Suprapubic skin (tissue), 4 donors: ENCODE measurements at places on chromosomes 16 and 17.

DNA sequence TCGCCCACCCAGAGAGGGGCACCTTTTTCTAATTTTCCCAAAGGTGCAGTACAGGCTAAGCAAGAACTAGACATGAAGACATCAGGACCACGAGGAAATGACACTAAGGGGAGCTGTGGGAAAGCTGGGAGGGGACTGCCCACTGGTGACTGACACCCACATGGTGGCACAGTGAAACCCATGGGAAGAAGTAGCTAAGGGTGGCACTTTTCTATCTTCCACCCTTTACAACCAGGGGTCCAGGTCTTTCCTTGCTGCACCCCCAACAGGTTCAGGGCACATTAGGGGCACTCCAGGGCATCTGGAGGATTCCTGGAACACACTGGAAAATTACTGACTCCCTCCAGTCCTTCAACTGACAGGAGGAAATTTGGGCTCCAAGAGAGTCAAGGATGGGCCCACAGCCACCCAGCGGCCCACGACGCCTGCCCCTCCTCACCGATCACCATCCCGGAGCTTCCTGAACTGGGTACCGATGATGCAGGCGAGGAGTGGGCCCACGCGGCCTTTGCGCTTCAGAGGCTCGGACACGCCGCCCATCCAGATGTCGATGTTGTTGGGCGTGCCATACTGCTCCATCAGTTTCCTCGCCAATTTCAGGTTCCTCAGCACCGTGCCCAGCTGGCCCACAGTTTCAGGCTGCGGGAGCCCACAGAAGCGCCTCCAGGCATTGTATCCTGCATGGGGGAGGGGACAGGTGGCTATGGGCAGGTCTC lies 9.4 kb downstream of the MPO start:
- no peak for DNase-seq
- H3K4me1 ChIP-seq, result no peaks in the 10 kb centered on the region
- H3K4me3 ChIP-seq, result no peak overlapping the region
- H3K27me3 ChIP-seq, result peaks cover 12% of the 10 kb centered on the region
- H3K36me3 ChIP-seq, result no peaks in the 10 kb centered on the region

- H3K4me1 ChIP-seq, result peaks cover 20% of the 10 kb centered on the region
- H3K4me3 ChIP-seq, result no peak overlapping the region
- no peaks in the 10 kb centered on the region for H3K27me3 ChIP-seq
- DNase-seq, result no peak
- H3K36me3 ChIP-seq, result no peaks in the 10 kb centered on the region
- no peak overlapping the region for H3K27ac ChIP-seq
These were observed 2.3 kb downstream of the TOP2A start for GRCh38 chr17:40415390-40415789.

GRCh38 chr16:1051446-1051845 lies 21.1 kb upstream of the SSTR5 start:
- H3K27me3 ChIP-seq, result peaks cover 76% of the 10 kb centered on the region
- H3K4me1 ChIP-seq, result peaks cover 5% of the 10 kb centered on the region
- H3K27ac ChIP-seq, result no peak overlapping the region
- no peak overlapping the region for H3K4me3 ChIP-seq
- H3K36me3 ChIP-seq, result no peaks in the 10 kb centered on the region

- peaks cover 8% of the 10 kb centered on the region for H3K4me1 ChIP-seq
- no peak overlapping the region for H3K27ac ChIP-seq
- H3K36me3 ChIP-seq, result no peaks in the 10 kb centered on the region
- H3K27me3 ChIP-seq, result no peaks in the 10 kb centered on the region
- H3K4me3 ChIP-seq, result no peak overlapping the region
These were observed 194.7 kb downstream of the XYLT1 start for GRCh38 chr16:17276010-17276530.

GRCh38 chr16:13229039-13229438 lies 327.6 kb downstream of the SHISA9 start:
- H3K27ac ChIP-seq, result no peak overlapping the region
- H3K4me3 ChIP-seq, result no peak overlapping the region
- H3K4me1 ChIP-seq, result no peaks in the 10 kb centered on the region
- no peak for DNase-seq

DNA sequence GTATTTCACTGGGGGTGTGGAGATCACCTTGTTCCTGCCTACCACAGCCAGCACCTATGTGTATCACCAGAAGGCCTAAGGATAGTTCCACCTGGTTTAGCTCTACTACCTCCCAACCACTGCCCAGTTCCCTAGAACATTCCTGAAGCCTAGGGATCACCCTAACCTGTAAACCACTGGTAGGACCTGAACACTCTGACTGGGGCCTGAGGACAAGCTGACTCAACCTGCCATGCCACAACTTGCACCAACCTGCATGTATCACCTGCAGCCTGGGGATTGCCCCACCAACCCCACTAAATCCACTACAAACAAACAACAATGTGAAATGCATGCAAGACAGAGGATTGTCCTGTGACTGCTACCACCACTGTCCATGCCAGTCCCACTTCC lies 128.1 kb downstream of the KIF2B start:
- no peaks in the 10 kb centered on the region for H3K27me3 ChIP-seq
- no peak overlapping the region for H3K4me3 ChIP-seq
- no peak overlapping the region for H3K27ac ChIP-seq
- no peaks in the 10 kb centered on the region for H3K4me1 ChIP-seq

- no peak overlapping the region for H3K4me3 ChIP-seq
- no peak for DNase-seq
- H3K4me1 ChIP-seq, result peaks cover 14% of the 10 kb centered on the region
- H3K27ac ChIP-seq, result no peak overlapping the region
These were observed 139.1 kb downstream of the FTO start for GRCh38 chr16:53843084-53843483.

DNA sequence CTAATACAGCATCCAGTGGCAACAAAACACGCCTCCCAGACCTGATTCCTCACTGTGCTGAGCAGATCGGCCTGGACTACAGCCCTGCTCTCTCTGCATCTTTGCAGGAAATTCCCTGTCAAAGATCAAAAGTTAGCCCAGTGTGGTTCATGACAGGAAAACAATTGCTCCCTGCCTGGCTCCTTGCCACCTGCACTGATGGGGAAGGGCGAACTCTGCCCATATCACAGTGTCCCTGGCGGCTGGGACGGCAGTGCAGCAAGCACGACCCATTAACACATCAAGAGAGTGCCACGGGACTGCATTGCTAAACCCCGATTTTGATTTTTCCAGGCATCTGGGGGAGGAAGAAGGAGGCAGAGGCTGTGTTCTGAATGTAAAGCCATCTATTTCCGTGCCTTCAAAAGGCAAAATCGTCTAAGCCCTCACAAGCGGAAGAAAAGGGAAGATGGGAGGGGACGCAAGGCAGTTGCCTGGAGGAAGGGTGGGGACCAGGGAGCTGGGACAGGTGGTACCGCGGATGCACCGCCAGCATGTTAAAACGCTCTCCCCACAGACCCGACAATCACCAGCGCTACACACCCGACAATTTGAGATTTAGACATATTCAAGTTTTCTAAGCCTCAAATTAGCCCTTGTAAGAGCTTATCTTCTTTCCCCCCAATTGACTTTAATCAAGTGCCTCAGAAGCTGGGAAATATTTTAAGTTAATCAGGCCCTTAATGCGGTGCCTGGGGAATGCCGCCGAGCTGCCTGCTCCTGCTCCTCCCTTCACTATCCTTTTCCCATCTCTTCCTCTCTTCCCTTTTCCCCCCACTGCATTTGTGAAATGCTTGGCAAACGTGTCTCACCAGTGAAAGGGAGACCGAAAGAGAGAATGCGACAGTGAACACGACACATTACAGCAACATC lies 238.8 kb upstream of the CDH5 start:
- H3K4me1 ChIP-seq, result peaks cover 17% of the 10 kb centered on the region
- no peak for DNase-seq
- no peaks in the 10 kb centered on the region for H3K36me3 ChIP-seq
- no peaks in the 10 kb centered on the region for H3K27me3 ChIP-seq
- no peak overlapping the region for H3K4me3 ChIP-seq
- no peak overlapping the region for H3K27ac ChIP-seq

DNA sequence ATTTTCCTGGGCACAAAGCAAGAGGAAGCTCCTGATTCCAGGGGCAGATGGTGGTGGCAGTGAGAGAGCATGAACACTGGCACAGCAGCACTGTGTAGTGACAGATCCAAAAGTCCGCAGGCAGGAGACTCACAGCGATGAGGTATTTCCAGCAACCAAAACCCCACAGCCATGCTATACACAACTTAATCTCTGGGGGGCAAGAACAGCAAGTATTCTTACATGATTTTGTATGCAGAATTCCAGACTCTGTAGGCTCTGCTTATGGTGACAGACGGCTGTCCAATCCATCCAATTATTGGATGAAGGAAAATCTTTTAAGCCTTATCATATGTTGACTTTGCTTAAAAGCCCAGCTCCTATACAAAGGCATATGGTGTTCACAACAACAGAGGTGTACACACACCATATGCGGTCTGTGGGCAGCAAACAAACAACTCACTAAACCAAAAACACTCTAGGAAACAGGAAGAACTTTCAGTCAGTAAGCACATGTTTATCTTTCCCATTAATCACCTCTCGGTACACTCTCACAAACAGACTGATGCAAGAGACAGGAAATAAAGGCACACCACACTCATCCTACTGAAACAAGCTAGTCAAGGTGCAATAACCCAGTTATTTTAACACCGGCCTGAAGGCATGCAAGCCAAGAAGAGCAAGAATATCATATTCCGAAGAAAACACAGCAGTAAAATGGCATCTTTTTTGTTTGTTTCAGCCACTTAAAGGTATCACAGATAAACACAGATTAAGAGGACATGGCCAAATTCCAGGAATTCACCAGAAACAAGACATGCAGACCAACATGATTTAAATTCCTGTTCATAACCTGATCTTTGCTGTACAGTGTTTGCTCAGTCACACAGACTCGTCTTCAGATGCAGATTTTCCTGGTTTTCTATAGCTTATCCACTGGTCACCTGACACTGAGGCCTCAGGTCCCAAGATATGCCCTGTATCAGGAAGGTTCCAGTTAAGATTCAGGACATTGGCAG lies 47.8 kb downstream of the ERN1 start:
- no peaks in the 10 kb centered on the region for H3K27me3 ChIP-seq
- DNase-seq, result no peak
- peak overlapping the region; percentile 46 for H3K27ac ChIP-seq
- H3K36me3 ChIP-seq, result peaks cover 17% of the 10 kb centered on the region
- H3K4me3 ChIP-seq, result no peak overlapping the region

DNA sequence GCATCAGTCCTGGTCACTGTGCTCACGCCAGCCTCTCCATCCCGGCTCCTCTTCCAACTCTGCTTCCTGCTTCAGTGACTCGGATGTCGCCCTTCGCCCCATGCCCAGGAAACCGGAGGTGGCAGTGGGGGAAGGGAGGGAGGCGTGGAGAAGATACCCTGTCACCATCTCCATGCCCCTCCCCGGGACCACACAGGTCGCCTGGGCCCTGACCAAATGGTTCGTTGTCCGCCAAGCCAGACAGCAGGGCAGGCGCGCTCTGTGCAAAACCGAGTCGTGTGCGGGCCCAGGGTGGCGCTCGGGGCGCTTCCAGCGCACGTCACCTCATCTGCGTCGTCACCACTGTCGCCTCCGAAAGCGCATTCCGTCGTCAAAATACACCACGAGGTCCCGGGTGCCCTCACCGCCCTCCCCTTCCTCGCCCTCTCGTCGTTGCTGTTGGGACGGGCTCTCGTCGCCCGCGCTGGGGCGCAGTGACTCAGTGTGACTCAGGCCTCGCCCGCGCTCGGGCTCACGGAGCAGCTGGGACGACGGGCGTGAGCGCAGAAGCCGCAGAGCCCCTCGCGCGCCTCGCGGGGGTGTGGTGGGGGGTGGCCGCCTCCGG lies 39.2 kb downstream of the ZNF778 start:
- peaks cover 4% of the 10 kb centered on the region for H3K27me3 ChIP-seq
- peak overlapping the region; percentile 45 for H3K4me3 ChIP-seq
- peaks cover 14% of the 10 kb centered on the region for H3K4me1 ChIP-seq
- H3K36me3 ChIP-seq, result no peaks in the 10 kb centered on the region
- no peak overlapping the region for H3K27ac ChIP-seq

DNA sequence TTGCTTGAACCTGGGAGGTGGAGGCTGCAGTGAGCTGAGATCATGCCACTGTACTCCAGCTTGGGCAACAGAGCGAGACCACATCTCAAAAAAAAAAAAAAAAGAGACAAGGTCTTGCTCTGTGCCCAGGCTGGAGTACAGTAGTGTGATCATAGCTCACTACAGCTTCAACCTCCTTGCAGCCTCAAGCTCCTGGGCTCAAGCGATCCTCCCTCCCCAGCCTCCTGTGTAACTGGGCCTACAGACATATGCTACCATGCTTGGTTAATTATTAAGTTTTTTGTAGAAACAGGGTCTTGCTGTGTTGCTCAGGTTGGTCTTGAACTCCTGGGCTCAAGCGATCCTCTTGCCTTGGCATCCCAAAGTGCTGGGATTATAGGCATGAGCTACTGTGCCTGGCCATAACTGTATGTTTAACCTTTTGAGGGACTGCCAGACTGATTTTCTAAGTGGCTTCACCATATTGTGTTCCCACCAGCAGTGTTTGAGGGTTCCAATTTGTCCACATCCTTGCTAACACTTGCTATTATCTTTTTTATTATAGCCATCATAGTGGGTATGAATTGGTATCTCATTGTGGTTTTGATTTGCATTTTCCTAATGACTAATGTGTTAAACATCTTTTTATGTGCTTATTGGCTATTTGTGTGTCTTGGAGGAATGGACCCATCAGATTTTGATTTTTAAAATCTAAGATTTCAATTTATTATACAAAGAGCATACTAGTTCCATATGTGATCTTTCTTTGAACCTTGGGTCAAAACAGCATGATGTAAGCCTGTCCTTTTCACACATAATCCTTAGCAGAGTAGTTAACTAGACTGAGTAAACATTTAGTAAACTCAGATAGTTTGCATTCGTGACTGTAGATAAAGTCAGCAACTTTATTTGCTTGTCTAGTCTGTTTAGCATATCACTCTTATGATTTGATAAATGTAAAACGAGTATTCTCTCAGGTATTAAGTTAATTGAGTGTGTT lies 38.1 kb upstream of the KPNB1 start:
- H3K27ac ChIP-seq, result no peak overlapping the region
- H3K4me3 ChIP-seq, result no peak overlapping the region
- peaks cover 65% of the 10 kb centered on the region for H3K36me3 ChIP-seq
- no peaks in the 10 kb centered on the region for H3K27me3 ChIP-seq
- no peaks in the 10 kb centered on the region for H3K4me1 ChIP-seq

DNA sequence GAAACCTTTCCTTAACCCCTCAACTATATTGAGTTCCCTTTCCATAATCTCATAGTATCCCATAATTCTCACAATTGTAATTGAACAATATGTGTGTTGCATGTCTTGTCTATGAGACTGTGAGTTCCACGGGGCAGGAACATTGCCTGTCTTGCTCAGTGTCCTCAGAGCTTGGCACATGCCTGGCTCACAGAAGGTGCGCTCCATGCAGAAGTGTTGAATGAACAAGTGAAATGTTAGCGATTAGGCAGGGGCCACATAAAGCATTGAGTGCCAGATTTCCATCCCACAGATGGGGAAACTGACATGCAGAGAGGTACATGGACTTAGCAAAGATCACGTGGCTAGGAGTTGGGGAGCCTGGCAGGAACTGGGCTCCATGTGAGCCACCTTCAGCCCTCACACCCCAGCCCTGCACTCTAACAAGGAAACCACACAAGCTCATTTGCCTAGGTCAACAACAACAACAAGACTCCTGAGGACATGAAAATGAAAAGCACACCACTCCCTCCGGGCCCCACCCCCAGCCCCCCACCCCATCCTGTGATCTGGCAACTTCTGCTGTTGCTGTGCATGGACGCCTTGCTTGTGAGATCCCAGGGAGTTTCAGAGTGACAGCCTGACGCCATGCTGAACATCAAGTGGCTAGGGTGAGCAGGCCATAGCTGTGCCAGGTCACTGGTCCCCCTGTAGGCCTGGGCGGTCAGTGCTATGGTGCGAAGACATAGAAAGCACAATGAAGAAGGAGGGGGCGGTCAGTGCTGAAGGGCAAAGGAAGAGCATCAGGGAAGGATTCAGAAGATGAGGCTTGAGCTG lies 5.0 kb downstream of the PIK3R5 start:
- no peak overlapping the region for H3K4me3 ChIP-seq
- H3K36me3 ChIP-seq, result no peaks in the 10 kb centered on the region
- DNase-seq, result peak; percentile 26
